ENCODE measurements at places on chromosomes 4 and X. TPM values are rescaled to one million over a fixed set of nuclear protein-coding genes. Genes with fewer than 3 reads are reported as not detected.

- DNase-seq = no peak
These were observed 43.1 kb upstream of the FGF2 start for GRCh38 chr4:122783301-122784215.

The NDP gene
- 4.0 TPM for polyA plus RNA-seq

DNA sequence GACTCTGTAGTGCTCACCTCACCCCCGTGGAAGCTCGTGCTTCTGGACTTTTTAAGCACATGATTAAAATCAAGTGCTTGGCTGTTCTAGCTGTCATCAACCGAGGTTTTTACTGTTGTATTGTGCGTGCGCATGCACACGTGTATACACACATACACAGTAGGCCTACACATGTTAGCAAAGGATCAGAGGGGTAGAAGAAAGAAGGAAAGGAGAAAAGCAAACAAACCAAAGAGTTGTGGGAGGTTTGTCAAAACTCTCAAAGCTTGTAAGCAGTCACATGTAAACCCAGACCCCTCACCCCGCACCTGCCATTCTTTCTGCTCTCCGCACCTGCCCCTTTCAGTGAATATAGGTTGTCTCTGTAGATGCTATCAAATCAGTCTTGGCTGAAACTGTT lies 311.8 kb downstream of the HS3ST1 start:
- DNase-seq = no peak

GRCh38 chrX:54564936-54565335 lies 34.9 kb downstream of the GNL3L start:
- no peak for DNase-seq

DNA sequence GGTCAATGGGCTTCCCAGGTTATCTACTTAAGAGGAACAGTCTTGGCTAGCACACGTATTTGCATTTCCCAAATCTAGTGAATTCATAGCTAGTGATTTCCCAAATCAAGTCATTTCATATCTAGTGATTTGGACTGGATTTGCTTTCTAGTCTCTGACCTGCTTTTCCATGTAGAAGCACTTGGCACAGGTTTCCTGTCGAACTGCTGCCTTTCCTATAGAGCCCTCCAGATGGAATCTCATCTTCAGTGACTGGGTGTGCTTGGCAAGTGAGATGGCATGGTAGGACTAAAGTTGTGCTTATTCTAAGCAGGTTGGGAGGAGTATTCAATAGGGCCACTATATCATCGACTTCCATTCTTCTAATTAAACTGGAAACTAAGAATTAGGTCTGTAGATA lies 94.7 kb downstream of the CCNG2 start:
- no peak for DNase-seq

The TSC22D3 gene
- 110 TPM for polyA plus RNA-seq

- no peak for DNase-seq
These were observed 106.9 kb downstream of the COL4A6 start for GRCh38 chrX:108331126-108331909.

DNA sequence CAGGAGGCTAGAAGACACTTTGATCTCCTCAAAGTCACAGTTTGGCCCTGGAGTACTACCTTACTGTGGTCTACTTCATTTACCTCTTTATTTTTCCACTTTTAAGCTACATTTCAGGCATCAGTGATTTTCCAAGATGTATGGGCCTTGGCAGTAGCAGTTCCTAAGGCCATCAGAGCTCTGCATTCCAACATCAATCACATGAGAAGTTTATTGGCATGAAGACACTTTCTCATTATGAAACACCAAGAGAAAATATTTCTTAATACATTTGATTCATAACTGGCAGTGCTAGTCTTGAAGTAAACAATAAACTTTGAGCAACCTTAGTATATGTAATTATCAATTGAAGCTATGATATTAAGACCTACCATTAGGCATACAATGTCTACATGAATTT lies 178.1 kb downstream of the IL15 start:
- no peak for DNase-seq

GRCh38 chrX:9542761-9543111 lies 77.9 kb downstream of the TBL1X start:
- no peak for DNase-seq

DNA sequence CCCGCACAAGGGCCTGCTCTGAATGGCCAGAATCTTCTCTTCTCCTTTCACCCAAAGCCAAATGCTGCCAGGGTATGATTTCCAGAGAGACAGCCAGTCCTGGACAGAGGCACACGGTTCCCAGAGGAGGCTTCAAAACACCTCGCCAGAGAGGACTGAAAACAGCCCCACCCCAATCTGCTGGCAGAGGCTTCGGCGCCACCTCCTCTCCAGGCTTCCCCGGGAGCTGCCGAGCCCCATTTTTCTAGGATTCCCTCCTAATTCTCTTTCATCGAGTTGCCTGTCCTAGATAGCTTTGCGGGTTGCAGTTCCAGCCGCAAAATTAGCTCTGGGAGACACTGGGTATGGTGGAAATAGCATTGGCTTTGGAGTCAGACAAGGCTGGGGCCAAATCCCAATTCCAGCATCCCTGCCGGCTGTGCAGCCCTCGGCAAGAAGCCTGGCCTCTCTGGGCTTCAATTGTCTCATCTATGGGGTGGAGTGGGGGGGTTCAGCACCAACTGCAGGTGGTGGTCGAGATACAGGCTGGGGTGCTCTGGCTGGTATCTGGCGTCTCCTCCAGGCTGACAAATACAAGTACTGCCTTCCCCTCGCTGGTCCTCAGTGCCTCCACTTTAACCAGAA lies 22.6 kb downstream of the PPP2R2C start:
- no peak for DNase-seq

- DNase-seq = no peak
These were observed 575.7 kb downstream of the SPOCK3 start for GRCh38 chr4:166658585-166658984.
